ENCODE measurements at places on chromosomes 16 and 17. TPM values are rescaled to one million over a fixed set of nuclear protein-coding genes. Genes with fewer than 3 reads are reported as not detected.

GRCh38 chr16:54489225-54490111 lies 202.9 kb upstream of the IRX3 start:
- no peak overlapping the region for H3K4me3 ChIP-seq
- no peak for DNase-seq
- no peak overlapping the region for H3K27ac ChIP-seq
- H3K27me3 ChIP-seq, result no peaks in the 10 kb centered on the region

DNA sequence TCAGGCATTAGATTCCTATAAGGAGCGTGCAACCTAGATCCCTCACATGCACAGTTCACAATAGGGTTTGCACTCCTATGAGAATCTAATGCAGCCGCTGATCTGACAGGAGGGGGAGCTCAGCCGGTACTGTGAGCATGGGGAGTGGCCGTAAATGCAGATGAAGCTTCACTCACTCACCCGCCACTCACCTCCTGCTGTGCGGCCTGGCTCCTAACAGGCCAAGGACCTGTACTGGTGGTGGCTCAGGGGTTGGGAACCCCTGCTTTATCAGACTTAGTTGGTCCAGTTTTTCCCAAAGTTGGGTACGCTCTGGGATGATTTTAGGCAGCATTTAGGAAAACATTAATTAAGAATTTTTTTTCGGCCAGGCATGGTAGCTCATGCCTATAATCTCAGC lies 103.8 kb downstream of the MARF1 start:
- no peak overlapping the region for H3K27ac ChIP-seq
- no peaks in the 10 kb centered on the region for H3K4me1 ChIP-seq
- H3K27me3 ChIP-seq, result no peaks in the 10 kb centered on the region
- no peaks in the 10 kb centered on the region for H3K36me3 ChIP-seq

MT4 gene
- total RNA-seq, result not detected

TOX3 gene
- total RNA-seq, result 17.6 TPM

DNA sequence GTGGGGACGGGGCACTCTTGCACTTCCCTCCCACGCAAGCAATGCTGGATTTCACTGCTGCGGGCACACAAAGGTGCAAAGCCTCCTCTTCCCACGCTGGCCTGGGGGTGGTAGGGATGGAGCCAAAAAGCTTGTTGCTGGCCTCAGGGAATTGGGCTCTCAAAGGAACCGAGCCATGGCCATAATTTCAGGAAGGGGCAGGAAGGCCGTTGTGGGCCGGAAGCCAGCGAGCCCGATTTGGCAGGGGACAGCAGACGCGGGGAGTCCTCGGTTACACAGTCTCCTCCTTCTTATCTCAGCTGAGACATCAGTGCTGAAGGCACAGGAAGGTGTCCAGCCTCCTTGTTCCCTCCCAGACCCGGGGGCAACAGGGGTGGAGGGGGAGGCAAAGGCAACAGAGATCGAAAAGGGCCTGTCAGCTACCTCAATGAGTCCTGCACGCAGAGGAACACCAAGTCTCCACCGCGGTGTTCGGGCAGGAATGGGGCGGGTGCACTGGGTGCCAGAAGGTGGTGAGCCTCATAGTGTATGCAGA lies 59.5 kb downstream of the SLFN11 start:
- DNase-seq, result no peak
- peaks cover 5% of the 10 kb centered on the region for H3K4me1 ChIP-seq
- H3K4me3 ChIP-seq, result no peak overlapping the region
- H3K27me3 ChIP-seq, result no peaks in the 10 kb centered on the region
- H3K36me3 ChIP-seq, result no peaks in the 10 kb centered on the region

SRCAP gene
- 86.2 TPM for total RNA-seq

DNA sequence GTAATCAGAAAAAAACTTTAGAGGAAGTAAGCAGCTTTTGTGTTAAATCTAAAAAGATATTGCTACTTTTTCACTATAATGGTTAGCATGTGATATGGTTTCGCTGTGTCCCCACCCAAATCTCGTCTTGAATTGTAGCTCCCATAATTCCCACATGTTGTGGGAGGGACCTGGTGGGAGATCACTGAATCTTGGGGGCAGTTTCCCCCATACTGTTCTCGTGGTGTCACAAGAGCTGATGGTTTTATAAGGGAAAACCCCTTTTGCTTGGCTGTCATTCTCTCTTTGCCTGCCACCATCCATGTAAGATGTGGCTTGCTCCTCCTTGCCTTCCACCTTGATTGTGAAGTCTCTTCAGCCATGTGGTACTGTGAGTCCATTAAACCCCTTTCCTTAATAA lies 117.1 kb downstream of the KCNJ2 start:
- no peak overlapping the region for H3K4me3 ChIP-seq
- no peaks in the 10 kb centered on the region for H3K4me1 ChIP-seq
- no peak overlapping the region for H3K27ac ChIP-seq

KIF2B gene
- total RNA-seq, result not detected

RNF227 gene
- total RNA-seq, result 1.1 TPM

Data from A673 (cell line).